IMR-90 (cell line): ENCODE measurements at places on chromosomes 1 and 21. TPM values are rescaled to one million over a fixed set of nuclear protein-coding genes. Genes with fewer than 3 reads are reported as not detected.

DNA sequence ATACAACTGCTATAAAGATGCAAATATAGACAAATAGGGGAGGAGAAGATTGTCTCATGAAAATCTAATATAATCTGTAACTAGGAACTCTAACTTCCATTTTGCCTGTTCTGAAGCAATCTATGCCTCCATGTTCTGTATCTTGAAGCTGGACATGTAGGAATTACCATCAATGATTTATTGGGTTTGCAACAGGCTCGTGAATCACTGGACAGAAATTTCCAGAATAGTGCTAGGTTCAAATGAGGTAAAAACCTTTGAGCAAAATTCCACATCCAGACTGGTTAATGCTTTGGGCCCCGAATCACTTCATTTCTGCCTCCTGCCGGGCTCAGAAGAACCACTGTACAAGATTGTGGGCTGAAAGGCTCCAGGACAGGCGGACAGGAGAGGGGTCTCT is 110.7 kb upstream of the CTTNBP2NL start:
- no peak for DNase-seq

RSPH1 gene
- not detected in 2 replicates for total RNA-seq

DNA sequence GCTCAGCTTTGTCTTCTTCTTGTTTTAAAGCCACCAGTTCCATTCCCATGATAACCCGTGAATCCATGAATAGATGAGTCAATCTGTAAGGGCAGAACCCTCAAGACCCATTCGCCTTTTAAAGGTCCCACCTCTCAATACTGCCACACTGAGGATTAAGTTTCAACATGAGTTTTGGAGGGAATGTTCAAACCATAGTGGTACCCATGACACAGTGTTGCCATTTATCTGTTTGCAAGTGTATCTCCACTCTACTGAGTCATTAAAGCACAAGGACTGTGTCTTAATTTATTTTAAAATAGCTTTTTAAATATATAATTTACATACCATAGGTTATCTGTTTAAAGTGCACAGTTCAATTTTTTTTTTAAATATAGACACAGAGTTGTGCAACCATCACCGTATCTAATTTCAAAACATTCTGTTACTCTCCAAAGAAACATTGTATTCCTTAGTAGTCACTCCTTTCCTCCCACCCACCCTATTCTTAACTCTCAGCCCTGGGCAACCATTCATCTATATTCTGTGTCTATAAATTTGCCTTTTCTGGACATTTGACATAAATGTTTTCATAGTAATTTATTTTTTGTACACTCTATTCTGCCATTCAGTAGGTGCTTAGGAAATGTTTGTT is 4.8 kb upstream of the IL24 start:
- peak; percentile 84 for DNase-seq

CCDC17 gene
- total RNA-seq = 0.18 and 0.56 TPM in 2 replicates

DNA sequence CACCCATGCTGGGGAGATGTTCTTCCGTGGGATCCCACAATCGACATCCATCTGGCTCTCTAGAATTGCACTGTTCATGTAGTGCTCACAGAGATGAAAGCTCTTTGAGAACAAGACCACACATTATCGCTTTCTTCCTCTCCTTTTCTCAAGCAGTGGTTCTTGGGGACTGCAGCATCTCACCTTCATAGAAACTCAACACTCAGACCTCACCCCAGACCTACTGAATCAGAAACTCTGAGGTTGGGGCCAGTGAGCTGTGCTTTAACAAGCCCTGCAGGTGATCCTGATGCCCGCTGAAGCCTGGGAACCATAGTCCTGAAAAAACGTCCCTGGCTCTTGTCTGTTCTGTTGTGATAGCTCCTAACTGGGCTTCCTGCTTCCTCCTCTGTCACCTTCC is 251.3 kb upstream of the FGGY start:
- no peak for DNase-seq

DNA sequence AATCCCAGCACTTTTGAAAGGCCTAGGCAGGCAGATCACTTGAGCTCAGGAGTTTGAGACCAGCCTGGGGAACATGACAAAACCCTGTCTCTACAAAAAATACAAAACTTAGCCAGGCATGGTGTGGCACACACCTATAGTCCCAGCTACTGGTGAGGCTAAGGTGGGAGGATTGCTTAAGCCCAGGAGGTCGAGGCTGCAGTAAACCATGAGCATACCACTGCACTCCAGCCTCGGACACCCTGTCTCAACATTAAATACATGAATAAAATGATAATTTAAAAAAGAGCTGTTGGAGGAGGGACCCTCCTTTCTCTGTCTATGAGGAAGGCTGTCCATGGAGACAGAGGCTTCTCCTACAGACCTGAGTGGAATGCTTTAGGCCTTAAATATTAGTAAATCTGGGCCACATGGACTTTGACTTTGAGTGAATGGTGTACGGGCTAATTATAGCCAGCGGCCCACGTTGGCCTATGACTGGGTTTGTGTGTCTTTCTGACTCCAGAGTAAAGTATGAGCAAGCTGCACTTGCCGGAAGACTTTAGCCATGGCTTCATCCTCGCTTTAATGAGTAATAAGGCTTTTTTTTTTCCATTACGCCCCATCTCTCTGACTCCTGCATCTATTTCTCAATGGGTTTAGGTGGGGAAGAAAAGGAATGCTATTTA is 21.3 kb downstream of the RAB3B start:
- DNase-seq = peak; percentile 98

DNA sequence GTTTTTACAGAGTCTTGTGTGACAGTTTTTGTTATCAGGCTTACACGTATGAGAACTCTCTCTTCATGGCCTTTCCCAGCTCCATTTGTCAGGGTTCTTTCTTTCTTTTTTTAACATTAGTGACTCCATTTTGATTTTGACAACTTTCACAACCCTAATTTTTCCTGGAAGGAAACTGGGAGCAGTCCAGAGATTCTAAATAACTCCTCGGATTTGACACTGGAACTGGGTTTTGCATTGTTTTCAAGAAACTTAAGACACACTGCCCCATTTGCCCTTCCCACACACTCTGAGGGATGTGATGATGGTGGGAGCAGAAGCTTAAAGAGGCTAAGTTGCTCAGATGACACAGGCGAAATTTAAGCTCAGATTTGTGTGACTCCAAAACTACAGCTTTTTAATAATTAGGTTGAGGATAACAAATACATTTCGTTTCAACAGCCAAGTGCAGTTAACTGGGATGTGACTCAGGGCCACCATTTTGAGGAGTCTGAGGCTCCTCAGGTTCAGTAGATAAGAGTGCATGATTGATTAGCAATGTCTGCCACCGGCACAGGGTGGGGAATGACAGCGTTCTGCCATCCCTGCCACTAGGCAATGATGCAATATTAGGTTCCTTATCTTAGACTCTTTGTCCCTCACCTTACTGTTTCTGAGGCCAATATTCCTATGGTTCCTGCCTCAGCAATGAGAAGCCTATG is 95.1 kb upstream of the ATP1A1 start:
- DNase-seq = no peak

ECM1 gene
- total RNA-seq = 17.2 and 20.1 TPM in 2 replicates

DNA sequence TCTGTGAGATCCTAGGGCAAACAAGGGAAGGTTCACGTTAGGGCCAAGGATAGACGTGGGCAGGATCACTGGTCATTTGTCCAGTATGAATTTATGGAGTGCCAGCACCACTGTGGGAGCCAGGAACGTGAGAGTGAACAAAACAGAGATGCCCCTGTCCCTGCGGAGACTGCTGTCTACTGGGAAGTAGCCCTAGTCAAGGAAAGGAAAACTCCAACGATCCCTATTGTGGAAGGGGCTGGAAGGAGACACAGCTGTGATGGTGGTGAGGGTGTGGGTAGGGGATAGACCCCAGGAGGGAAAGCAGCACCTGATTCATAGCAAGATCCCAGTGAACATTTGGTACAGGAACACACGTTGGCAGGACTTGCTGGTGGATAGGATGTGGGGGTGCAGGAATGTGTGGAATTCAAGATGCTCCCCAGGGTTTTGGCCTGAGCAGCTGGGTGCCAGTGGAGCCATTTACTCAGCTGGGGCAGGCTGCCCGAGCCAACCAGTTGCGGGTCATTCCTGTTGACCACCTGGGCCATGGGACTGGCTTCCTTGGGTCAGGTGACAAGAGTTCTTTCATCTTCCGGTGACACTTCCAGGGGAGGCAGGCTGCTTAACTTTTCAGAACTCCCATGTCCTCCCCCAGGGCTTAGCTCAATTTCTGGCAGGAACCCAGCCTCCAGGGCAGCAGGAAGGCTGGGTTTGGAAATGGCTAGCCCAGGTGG is 1.2 kb upstream of the ATP13A2 start:
- no peak for DNase-seq
